Frontal cortex (tissue), 4 donors: ENCODE measurements at places on chromosomes 1 and 21. TPM values are rescaled to one million over a fixed set of nuclear protein-coding genes. Genes with fewer than 3 reads are reported as not detected.

Gene VASH2
- total RNA-seq, result 28.1 TPM

Gene FCRL2
- not detected for total RNA-seq

Gene MIXL1
- total RNA-seq, result not detected

Gene ITPKB
- total RNA-seq, result 3.3 TPM

Gene SPRR2A
- not detected for total RNA-seq

GRCh38 chr21:43675871-43676270 is 16.5 kb downstream of the RRP1B start:
- no peak for DNase-seq

DNA sequence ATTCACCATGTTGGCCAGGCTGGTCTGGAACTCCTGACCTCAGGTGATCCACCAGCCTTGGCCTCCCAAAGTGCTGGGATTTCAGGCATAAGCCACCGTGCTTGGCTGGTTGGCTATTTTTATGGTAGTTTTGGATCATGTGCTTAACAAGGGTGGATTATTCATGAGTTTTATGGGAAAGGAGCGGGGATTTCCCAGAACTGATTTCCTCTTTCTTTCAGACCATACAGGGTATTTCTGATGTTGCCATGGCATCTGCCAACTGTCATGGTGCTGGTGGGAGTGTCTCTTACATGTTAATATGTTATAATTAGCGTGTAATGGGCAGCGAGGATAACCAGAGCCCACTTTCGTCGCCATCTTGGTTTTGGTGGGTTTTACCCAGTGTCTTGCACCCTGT is 3.2 kb downstream of the TRPM2 start:
- no peak for DNase-seq

GRCh38 chr1:153308540-153308939 is 4.2 kb downstream of the PGLYRP3 start:
- no peak for DNase-seq

GRCh38 chr1:246728311-246728710 is 4.1 kb downstream of the SCCPDH start:
- no peak for DNase-seq

DNA sequence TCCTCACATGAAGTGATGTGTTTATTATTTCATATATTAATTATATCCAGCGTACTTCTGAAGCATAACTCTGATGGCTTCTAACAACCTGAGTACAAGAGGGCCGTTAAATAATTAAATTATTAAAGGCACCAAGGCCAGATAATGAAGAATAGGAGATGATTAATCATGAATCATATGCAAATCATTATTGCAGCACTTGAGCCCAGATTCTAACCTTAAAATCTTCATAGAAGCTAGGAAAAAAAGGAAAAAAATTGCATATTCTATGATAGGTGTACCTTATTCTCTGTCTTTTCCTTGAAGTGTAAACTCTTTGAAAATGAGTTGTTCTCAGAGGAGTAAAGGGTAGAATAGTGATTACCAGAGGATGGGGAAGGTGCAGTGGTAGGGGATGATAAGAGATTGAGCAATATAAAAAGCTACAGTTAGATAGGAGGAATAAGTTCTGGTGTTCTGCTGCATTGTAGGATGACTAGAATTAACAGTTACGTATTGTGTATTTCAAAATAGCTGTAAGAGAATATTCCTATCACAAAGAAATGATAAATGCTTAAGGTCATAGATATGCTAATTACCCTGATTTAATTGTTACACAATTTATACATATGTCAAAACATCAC is 51.1 kb downstream of the SWT1 start:
- no peak for DNase-seq

DNA sequence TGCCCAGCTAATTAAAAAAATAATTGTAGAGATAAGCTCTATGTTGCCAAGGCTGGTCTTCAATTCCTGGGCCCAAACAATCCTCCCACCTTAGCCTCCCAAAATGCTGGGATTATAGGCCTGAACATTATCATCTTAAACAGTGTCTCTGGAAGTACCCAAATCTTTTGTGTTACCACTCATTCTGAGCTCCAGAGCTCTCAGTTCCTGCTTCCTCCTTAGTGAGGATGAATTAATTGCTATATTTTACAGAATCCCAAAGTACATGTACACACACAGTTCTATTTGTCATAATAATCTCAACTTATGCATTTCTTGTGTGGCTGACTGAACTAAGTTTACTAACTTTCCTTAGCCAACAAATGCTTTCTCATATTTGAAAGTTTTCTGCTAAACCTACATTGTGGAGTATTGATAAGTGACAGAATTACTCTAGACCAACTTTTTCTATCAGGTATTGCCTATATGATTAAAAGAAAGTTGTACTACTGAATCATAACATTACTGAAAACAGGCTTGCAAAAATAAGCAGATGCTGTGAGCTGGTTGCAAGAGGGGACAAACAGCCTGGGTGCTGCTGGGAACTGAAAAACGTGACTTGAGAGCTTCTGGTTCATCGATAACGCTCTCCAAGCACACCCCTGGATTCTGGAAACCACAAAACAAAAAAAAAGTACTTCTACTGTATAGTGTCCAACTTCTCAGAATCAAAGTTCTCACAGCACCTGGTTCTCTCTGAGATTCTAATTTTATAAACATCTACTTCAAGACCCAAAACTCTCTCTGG is 15.3 kb downstream of the VAV3 start:
- no peak for DNase-seq

DNA sequence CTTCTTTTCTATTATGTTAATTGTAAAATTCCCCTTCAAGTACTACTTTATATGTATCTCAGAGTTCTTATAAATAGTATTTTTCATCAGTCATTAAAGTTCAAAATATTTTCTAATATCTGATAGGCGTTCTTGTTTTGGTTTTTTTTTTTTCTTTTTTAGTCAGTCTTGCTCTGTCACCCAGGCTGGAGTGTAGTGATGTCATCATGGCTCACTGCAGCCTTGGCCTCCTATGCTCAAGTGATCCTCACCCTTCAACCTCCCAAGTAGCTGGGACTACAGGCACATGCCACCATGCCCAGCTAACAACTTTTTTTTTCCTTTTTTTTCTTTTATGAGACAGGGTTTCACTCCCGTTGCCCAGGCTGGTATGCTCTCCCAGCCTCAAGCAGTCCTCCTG is 27.3 kb downstream of the AGMAT start:
- no peak for DNase-seq

DNA sequence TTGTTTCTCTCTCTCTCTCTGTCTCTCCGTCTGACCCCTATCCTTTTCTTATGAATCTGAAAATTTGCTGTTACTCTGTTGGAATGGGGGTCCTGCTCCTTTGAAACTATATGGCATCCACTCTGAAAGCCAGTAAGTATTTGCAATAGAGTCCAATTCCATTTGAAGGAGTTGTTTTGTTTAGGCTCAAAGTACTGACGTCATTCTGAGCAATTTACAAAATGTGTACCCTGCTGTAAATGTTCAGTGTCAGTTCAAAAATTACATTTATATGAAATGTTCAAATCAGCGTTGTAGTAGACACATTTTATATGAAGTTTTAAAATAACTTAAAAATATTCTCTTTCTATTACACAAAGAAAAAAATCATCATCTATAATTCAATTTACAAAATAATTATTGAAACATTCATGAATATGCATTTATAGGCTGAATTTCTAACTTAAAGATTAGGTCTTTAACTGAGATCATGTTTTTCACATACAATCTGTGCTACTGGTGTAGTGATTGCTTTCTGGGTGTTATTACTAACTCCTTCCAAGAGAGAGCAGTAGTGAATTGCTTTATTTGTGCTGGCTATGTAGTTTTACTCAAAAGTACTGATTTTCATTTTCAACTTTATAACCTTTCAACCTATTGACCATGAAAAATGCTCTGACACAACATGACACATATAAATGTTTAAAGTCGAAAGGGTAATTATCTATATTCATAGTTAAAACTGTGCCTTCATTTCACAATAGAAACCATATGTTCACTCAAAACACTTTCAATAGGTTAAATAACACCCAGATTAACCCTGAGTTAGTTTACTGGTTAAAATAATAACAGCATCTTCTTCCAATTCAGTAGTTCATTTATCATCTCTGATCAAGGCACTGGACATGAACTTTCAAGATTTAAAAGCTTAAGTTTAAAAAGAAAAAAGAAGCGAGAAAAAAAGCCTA is 253.1 kb upstream of the ADGRL4 start:
- DNase-seq, result peak; percentile 22

DNA sequence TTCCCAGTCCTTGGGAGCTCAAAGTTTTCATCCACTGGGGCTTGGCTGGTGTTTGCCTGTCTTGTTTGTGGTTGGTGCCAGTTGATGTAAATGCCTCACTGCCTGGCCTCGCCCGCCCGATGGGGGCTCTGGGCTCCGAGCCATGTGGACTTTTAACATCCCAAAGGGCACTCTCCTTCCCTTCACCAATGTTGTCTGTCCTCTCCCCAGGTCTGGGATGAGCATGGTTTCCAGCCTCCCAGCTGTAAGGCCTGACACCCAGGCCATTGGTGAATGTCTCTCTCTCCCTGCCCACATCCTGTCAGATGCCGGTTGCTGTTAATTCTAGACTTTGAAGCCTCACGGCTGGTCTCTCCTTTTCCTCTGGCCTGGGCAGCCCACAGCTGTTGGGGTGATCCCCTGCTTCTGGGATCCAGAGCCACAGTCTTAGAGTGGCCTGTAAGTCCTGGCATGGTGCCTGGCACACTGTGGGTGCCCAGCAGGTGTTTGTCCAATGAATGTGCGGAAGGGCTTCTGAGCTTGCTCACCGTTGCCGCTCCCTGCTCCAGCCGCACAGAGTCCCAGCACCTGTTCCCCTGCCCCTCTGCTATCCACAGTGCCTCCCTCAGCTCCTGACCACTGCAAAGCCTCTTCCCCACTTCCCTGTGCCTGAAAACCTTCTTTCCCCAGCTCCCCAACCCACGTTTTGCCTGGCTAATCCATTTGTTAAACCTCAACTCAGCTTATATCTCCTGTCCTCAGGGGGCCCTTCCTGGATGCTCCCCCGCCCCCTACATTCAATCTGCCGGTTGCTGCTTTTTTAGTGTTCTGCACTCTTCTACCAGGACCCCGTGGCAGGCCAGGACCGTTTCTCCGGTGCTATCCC is 3.3 kb upstream of the C1orf174 start:
- no peak for DNase-seq

DNA sequence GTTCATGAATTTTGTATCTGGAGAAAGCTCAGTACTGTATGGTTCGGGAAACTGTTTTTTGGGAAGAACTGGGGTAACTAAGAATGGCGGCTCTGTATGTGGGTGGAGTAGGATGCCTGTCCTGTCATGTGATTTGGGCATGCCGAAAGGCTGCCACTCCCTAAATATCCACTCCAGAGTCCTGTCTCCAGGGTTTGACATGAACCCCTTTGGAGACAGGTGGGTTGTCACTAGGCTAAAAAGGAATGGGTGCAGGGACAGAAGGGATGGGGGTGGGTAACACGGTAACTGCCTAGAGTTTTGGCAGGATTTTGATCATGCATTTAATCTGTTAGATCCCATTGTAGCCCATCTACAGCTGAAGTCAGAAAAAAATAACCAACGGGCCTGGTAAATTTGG is 150.1 kb downstream of the KCNJ6 start:
- no peak for DNase-seq

DNA sequence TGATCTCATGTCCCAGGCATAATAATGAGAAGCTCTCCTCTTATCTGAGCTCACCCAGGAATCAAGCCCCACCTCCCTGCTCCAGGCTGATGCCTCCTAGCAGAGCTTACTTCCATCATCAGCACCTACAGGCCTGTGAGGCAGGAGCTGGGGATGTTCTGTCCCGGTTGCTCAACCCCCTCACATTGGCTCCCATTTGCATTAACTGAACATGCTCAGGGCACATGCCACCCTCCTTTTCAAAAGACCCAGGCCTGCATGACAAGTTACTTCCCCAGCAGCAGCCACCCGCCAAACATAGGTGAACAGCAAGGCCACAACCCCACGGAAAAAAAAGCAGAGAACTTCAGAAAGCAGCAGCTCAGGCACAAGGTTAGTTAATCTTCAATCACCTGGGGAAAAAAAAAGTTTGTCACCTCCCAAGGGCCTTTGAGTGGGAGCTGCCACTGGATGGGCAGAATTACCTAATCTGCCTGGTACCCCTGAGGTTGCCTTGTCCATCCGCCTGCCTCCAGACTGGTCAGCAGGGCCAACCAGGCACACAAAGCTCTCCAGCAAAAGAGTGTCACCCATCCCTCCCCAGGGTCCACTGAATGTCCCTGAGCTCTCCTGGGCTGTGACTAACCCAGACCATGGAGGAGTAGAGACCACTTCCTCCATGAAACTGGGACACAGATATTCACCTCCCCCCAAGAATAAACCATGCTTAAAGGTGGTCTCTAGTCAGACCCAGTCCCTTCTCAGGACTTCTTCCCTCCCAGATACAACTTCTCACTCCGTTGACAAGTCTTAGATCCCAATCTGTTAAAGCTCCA is 4.4 kb downstream of the KCNN3 start:
- no peak for DNase-seq

GRCh38 chr21:29082046-29082815 is 8.8 kb upstream of the CCT8 start:
- DNase-seq, result no peak

DNA sequence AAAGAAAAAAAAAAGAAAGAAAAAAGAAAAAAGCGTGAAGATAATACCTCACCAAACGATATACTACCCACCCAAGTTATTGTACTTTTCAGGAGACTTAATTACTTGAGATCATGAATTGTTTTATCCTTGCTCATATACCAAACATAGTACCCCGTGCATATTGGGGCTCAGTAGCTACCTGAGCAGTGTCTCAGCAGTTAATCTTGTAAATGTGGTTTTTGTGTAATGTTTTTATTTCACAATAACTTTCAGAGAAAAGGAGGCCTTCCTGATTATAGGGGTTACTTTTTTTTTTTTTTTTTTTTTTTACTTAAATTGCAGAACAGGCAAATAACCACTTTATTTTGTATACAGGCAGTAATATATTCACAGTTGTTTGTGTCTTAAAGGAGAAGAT is 80.3 kb downstream of the OSBPL9 start:
- no peak for DNase-seq

DNA sequence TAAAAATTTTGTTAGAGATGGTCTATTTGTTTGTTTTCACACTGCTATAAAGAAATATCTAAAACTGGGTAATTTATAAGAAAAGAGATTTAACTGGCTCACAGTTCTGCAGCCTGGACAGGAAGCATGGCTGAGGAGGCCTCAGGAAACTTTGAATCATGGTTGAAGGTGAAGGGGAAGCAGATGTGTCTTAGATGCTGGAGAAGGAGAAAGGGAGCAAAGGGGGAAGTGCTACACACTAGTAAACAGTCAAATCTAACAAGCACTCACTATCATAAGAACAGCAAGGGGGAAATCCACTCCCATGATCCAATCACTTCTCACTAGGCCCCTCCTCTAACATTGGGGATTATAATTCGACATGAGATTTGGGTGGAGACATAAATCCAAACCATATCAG is 76.8 kb upstream of the COL24A1 start:
- no peak for DNase-seq

GRCh38 chr1:97143236-97143882 is 421.8 kb downstream of the PTBP2 start:
- no peak for DNase-seq

DNA sequence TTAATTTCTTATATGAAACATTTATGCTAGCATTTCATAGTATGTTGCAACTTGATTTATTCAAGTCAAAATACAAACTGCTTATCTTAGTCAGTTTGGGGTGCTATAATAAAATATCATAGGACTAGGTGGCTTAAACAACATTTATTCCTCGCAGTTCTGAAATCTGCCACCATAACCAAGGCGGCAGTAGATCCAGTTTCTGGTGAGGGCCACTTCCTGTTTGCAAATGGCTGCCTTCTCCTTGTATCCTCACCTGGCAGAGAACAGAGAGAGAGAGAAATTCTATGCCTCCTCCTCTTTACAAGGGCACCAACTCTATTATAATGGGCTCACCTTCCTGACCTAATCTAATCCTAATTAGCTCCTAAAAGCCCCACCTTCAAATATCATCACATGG is 76.1 kb upstream of the RGS2 start:
- DNase-seq, result no peak

GRCh38 chr1:24417681-24418080 is 2.1 kb downstream of the NIPAL3 start:
- DNase-seq, result no peak
